ENCODE measurements at places on chromosomes 1 and 21.

- DNase-seq = no peak
Observed at GRCh38 chr1:29506678-29507225, 270.4 kb downstream of the PTPRU start.

DNA sequence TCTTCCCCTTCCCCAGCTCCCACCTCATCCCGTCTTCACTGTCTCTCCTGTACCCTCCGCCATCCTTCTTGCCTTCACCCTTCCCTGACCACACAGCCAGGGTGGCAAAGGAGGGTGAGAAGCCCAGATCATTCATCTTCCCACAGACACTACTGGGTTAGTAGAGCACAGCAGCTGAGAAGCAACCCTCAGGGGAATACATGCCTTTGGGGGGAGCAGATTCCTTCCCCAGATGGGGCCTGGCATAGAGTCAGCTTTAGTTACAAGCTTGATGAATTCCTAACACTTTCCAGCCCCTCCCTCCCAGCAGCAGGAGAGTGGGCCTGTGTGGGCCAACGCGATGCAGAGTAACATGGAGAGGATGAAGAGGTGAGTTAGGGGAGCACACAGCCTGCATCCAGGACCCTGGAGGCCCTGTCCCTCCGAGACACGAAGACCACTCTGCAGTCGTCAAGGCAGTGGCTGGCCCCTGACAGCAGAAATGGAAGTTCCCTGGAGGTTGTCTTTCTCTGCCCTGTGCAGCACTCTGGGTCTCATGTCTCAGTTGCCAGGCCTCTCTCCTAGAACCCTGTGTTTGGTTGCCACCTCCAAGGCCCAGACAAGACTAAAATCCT lies 8.8 kb upstream of the BTG2 start:
- no peak for DNase-seq

DNA sequence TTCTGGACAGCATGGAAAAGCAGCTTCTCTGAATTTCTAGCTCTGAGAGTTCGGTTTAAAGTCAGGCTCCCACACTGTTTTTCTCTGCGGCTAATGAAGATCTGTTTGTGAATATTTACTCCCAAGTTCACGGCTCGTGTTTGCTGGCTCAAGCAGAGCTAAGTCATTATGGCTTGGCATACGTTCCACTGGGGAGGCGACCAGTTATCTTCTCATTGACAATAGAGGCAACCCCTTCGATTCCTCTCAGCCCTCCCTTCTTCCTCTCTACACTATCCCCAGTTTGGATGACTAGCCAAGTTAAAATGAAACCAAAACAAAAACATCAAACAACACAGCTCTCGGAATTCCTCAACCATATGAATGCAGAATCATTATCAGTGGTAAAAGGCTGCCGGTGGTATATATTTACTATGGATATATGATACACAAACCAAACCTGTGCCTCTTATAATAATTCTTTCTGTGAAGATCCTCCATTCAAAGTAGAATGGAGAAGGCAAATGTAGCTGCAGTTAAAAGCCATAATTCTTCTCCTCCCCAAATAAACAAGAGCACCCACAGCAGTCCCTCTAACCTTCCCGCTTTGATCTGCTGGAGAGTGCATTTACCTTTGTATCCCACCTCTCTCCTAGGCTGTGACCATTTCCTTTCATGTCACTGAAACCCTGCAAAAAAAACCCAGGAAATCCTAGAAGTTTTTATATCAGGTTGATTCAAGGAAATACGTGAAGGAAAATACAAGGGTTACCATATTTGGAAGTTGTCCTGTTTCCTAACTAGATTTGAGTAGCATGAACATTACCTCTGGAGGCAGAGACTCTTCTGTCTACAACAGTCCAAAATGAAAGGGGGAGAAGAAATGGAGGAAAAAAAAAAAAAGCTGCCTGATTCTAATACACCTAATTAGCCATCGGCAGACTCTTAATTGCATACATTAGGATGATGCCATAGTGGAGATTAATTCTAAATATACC lies 108.3 kb upstream of the USH2A start:
- no peak for DNase-seq

DNA sequence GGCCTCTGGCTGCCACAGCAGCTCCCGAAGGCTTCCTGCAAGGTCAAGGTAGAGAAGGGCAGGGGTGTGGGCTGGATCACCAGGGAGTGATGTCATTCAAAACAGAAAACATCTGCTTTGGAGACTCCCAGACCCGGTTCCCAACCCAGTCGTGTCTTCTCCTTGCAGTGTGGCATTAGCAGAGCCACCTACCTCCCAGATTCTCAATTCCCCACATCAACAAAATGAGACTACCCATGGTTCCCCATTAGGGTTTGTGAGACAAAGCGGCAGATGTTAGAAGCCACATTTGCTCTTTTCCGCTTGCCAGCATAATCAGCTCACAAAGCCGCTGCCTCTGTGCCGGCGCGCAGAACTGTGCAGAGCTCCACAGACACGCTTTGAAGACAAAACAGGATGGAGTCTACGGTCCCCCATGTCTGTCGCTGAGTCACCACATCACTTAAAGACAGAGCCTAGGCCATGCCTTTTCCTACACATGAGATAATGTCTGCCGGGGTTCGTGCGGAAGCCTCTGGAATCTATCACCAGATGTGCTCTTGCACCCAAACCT lies 12.5 kb downstream of the KIF17 start:
- DNase-seq = no peak

GRCh38 chr1:177077734-177078499 lies 86.6 kb downstream of the ASTN1 start:
- DNase-seq = peak; percentile 32

DNA sequence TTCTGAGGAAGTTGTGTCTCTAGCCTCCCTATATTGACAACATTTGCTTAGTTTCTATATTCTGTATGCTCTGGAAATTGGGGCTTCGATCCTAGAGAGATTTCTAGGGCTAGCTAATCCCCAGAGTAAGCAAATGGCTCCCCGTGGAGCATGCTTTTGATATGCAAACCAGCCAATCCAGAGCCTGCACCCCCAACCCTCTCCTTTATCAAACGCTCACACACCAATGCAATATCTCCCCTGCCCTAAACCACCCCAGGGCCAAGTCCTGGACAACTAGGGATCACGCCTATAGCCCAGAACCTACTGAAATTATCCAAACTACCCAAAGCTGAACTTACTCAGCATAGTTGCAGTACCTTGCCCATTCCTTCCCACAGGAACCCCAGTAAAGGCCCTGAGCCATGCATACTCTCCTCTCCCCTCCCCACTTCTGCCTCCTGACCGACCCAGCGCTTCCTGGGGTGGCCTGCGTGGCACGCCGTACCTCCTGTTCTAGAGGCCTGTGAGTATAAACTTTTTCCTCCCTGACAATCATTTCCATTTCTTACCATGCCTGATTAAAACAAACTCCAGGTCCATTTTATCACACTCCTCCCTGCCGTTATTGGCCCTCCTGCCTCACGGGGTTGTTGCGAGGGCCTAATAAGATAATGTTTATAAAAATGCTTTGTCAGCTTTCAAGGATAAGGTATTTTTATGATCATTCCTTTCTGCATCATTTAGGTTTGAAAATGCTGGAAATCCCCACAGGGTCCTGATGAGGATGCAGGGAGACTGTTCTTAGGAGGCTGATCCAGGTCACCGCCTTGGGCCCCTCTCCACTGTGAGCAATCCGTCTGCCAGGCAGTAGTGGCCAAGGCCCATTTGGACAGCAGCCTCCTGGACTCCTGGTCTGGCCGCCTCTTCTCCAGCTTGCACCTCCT lies 102.7 kb downstream of the TENT5C start:
- DNase-seq = no peak

All from DMS79 (cell line).